ENCODE measurements at places on chromosomes 13 and 19.

DNA sequence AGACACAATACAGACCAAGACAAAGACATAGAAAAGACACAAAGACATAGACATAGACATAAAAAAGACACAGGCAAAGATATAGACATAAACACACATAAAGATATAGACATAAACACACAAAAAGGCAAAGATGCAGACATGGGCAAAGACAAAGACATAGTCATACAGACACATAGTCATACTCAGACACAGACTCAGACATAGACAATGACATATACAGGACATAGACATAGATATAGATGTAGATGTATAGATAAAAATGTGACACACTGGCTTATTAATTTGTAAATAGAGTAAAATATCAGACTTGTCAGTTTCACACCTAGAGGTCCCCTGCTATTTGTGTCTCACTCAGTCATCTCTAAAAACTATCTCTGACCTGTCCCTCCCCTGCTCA, 42.8 kb downstream of the OR10H4 start:
- DNase-seq: no peak

DNA sequence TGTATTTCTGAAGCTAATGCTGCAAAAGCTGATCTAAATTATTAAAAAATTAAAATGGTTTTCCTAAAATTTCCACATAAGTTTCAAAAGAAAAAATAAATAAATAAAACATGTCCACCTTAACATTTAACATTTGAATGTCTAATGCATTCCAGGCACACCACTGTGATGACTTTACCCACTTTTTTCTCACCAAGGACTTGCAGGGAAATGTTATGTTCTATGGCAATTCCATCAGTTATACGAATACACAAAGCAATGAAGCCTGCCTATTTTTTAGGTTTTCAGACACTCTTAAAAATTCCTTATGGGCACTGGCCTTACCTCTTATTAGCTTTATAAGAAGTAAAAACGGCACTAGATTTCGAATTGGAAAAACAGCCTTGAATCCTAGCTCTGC, 10.2 kb downstream of the TSC22D1 start:
- no peak for DNase-seq

GRCh38 chr19:5801796-5802619, 2.9 kb upstream of the NRTN start:
- DNase-seq: no peak

DNA sequence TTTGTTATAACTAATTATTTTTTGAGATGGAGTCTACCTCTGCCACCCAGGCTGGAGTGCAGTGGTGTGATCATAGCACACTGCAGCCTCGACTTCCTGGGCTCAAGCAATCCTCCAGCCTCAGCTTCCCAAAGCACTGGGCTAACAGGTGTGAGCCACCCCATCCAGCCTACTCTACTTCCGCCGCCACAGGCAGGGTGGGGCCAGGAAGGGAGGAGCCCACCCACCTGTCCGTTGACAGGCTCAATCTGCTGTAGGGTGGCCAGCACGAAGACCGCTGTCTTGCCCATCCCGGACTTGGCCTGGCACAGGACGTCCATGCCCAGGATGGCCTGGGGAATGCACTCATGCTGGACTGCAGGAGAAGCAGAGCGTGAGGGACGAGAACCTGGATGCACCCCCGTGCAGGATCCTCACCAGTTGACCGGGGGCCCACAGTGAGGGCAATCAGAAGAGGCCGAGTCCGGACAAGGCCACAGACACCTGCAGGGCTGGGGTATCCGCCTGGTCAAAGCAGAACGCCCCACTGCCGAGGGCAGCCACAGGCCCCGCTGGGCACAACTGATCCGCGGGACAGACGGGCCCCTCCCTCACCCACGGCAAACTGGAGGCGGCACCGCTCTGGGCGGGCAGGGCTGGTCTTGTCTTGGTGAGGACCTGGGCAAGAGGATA, 6.7 kb downstream of the DDX39A start:
- no peak for DNase-seq

- peak; percentile 55 for DNase-seq
Measured at GRCh38 chr13:48586591-48587103, 53.8 kb upstream of the RCBTB2 start.
